Occipital lobe (tissue), 3 donors: ENCODE measurements at places on chromosomes 3 and 15.

DNA sequence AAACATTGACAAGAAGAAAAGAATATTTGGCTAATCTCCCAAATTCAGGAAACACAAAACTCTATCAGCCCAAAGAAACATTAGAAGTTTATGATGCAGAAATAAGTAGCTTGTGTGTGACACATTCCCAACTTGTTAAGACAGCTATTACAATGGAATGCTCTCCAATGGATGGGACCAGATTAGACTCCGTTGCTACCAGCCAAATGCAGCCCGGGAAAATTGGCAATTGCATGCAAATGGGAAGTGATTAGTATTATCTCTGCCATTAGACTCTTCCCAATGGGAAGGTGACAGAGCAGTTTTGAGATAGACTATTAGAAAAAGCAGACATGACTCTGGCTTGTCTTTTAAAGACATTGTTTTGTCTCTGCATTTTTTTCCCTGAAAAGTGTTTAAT is 37.4 kb upstream of the KCNMB2 start:
- DNase-seq = no peak

DNA sequence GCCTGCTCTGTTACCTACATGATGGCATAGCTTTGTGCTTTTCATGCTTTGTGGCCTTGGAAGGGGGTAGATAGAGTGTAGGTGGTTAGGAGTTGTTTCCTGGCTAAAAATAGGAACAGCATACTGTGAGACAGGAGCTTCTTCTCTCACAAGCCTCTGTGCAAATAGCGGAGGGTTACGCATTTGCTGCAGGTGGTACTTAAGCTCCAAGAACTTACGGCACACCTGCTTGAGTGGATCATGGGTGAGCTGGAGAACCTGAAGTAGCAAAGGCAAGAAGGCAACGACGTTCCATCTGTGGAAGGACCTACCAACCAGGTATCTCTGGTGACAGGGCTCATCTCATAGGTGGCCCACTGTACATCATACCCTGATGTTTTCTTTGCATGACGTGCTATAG is 66.0 kb downstream of the ST6GAL1 start:
- DNase-seq = no peak

GRCh38 chr3:143163562-143164100 is 44.1 kb downstream of the CHST2 start:
- DNase-seq = no peak

DNA sequence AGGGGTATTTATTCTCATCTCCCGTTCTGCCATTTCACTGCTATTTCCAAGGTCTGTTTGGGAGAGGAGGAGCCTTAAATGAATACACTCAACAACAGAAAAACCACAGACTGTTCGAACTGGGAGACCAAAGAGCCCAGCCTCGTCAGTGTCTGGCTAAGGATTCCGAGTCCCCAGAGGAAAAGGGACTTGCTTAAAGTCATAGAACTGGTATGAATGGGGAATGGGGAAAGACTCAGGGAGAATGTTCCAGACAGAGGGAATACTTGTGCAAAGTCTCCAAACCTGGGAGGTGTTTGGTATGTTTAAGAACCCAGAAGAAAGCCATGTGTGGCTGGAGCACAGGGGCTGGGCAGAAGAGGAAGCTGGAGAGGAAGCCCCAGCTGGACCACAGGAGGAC is 46.9 kb downstream of the FAM43A start:
- DNase-seq = no peak

DNA sequence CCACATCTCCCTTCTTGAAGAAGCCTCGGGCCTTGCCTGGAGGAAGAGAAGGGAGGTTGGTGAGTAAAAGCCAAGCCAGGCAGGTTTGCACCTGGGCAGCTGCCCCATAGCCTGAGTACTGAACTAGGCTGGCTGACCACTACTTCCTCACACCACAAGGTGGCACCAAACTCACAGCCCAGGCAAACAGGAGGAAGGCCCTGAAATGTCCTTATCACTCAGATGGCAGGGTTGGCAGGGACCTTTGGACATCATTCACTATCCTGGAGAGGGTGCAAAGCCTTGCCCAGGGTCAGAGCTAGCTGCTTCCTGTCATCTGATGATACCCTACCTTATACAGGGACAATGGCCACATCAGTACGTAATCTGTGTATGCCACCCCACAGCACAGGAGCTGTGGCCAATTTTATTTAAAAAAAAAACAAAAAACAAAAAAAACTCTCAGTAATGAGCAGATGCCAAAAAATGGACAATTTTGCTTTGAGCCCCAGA is 2.2 kb upstream of the GRAMD2A start:
- DNase-seq = peak; percentile 36

GRCh38 chr15:70293591-70294470 is 196.1 kb upstream of the TLE3 start:
- DNase-seq = no peak

GRCh38 chr3:81699536-81700320 is 61.7 kb downstream of the GBE1 start:
- DNase-seq = no peak
